Gastroesophageal sphincter (tissue), 4 donors: ENCODE measurements at places on chromosomes 13 and 19.

DNA sequence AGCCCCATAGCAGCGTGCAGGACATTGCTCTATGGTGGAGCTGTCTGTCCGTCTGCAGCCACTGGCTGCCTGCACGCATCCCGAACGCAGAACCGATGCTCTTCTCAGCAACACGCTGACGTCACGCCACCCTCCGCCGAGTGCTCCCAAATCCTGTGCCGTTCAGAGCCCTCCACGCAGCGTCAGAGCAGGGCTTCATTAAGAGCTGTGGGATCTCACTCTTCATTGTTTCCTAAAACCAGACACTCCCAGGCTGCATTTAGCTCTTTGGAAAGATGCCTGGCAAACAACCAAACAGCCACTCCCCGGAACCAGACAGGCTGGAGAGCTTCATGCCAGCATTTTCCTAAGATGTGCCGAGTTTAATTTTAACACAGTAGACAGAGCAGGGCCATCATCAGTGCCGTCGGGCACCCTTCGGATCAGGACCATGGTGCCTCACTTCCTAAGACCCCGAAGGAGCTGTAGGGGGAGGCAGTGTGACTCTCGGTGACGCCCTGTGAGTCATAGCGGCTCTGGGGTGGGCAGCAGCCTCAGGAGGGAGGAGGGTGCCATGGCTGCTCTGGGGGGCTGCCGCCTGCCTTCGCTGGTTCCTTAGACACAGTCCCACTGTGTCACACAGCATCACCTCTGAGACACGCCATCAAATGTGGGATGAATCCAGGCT, 131.5 kb upstream of the MCF2L start:
- ATAC-seq, result no peak

- no peak for ATAC-seq
These were observed 6.5 kb upstream of the METTL21C start for GRCh38 chr13:102701331-102701730.

GRCh38 chr13:27126859-27127258, 44.8 kb downstream of the USP12 start:
- ATAC-seq, result no peak

DNA sequence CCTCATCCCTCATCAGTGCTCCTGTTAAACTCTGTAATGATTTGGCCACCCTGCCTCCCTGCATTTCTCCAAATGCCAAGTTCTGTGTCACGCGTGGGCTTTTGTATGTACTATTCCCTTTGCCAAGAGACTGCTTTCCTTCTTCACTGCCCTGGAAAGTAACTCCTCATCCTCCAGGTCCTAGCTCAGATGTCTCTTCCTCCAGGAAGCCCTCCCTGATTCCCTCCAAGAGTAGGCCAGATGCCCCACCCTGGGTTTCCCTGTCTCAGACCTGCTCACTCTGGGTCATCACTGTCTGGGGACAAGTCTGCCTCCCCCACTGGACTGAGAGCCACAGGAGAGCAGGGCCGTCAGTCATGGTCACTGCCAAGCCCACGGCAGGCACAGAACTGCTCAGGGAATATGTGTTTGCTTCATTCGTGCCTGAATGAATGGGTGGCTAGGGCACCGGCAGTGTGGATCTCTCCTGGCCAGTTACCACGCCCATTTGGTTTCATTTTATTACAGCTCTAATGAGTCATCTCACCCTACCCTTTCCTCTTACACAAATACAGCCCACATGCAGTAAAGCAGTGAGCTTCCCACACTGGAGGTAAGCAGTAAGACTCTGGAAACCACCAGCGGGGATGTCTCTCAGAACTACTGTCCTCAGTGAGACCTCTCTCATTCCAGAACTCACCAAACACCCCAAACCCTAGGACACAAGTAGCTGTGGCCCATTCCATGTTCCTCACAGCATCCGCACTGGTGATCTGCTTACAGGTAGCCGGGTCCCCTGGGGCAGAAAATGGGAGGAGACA, 12.1 kb upstream of the GPR4 start:
- peak; percentile 52 for ATAC-seq

DNA sequence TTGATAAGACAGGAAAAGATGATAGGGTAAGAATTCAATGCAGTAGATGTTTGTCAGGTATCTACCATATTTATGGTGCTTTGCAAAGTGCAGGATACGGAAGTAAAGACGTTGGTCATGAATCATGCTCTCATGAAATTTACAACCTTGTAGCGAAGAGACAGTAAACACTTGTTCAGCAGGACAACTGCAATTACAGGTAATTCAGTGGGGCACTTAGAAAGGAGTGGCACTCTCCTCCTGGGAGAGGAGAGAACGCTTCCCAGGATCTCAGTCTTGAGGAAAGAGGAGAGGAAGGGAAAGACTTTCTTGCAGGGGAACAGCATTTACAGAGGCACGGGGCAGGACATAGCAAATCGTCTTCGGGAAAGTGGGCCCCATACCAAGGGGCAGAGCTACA, 46.4 kb downstream of the SOX1 start:
- ATAC-seq, result no peak

DNA sequence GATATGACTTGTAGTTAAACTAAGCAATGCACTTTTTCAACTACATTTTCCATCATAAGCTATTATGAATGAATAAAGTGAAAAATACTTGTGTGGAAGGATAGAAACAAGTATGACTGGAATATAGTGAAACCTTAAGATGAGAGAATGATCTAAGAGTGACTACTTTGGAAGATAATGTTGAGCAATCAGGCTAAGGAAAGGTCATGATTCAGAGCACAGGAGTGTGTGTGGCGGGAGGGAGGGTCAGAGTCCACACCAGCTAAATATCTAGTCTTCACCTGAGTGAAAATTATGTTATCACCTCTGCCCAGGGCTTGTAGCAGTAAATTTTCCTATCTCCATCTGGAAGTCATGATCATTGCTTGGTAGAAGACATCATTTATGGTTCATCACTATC, 833.4 kb upstream of the ATXN8OS start:
- no peak for ATAC-seq

DNA sequence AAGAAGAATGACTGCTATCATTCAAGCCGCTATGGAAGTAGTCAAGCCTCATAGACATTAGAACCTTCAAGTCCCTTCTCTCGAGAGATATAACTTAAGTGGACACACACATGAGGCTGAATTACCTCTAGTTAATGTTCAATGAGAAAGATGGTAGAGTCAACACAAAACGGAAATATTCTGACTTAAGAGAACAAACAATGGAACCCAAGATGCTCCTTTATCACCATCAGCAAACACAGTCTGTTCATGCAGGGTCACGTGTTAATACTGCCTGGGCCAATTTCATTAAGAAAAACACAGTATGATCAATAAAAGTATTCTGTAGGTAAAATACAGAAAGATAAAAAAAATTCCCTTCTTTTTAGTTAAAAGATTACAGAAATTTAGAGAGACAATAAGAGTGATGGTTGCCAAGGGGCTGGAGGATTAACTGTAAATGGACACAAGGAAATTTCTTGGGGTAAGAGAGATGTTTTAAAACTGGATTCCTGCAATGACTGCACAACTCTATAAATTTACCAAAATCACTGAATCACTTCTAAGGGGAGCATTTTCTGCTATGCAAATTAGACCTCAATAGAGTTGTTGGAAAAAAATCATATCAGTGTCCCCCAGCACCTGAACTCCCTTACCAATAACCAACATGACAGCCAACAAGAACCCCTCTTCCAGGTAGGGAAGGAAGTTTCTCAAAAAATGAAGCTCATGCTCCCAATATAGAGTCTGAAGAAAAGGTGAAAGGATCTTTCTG, 256.6 kb downstream of the ABCC4 start:
- no peak for ATAC-seq

DNA sequence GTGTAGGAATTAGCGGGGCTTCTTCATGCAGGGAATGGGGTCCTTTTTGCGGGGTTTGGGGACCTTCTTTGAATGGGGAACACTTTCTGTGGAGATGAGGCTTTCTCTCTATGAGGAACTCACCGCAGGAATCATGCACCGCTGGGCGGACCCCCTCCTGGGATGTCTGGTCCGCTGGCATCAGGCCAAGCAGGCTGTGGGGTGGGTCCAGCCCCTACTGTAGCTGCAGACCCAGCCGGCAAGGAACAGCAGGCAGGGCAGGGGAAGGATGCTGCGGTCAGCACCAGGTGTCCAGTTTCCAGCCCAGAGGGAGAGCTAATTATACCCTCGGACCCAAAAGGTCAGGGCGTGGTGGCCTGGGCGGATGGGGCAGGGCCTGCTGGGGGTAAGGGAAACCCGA, 1.8 kb downstream of the MYBPC2 start:
- no peak for ATAC-seq

DNA sequence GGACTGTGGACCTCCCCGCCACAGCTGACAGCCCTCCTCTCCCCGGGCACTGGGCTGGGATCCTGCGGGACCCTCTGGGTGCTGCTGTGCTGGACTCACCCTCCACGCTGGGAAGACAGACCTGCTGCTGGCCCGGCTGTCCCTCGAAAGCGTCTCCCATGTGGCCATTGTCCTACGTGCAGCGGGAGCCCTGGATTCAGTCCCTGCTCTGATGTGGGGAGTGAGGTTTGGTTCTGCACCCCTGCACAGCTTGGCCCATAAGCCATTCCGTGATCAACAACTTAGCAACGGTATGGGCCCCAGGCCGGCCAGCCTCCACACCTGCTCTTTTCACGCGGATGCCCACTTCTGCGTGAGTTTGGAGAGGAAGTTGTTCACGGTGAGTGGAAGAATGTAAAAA, 195.2 kb downstream of the TEX29 start:
- no peak for ATAC-seq

DNA sequence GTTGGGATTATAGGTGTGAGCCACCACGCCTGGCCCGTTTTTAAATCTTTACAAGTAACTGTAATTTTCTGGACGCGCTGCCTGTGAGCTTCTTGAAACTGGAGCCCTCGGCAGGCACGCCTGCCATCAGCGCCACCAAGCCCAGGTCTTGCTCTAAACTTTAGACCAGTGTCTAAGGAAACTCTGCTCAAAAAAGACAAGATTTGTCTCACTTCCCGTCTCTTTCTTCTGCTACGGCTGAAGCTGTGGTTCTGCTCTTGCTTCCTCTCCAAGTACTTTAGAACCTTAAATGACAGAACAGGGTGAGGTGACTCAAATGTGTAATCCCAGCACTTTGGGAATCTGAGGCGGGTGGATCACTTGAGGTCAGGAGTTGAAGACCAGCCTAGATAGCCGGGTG, 24.9 kb downstream of the RCN3 start:
- ATAC-seq, result no peak

GRCh38 chr13:100051070-100051469, 37.8 kb upstream of the PCCA start:
- no peak for ATAC-seq

DNA sequence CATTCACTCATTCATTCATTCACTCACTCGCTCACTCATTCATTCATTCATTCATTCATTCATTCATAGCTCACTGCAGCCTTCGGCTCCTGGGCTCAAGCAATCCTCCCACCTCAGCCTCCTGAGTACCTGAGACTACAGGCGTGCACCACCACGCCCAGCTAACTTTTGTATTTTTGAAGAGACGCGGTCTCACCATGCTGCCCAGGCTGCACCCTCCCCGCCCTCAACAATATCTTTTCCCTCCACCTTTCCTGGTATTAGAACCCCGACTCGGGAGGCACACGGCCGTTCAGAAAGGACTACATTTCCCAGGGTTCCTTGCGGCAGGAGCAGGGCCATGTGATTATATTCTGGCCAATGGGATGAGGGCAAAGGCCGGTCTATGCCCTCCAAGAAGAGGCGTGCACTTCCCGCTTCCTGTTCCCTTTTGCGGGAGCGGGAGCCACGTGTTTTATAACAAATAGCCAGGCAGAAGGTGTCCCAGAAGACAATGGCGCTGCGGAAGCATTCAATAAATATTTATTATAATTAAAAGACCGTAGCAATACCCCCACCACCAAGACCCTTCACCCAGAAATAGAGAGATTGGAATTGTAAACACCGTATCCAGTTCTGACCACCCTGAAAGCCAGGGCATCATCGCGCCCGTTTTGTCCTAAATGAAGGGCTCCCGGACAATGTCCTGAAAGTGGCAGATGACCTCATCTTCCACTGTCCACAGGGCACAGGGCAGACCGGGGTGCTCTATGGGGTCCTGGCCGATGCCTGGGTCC, 15.9 kb downstream of the TICAM1 start:
- peak; percentile 90 for ATAC-seq

- ATAC-seq, result peak; percentile 92
These were observed 24.8 kb downstream of the ZNF473 start for GRCh38 chr19:50050406-50051227.

DNA sequence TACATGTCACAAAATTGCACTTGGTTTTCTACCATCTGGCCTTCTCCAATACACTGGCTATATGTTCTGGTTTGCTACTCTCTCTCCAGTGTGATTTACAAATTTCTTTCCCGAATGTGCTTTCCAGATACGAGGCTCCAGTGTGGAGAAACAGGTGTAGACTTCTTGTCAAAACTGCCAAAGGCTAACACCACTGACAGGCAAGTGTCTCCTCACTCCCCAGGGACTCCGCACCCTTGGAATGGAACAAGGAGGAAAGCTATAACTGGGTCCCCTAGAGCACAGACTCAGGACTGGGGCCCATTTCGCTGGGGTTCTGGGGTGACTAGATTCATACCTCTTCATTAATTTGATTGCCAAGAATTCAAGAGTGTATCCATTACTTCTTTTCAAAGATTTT, 161.8 kb downstream of the FOXO1 start:
- ATAC-seq, result no peak

- ATAC-seq, result no peak
These were observed 235.6 kb upstream of the SOX21 start for GRCh38 chr13:94947965-94948371.

DNA sequence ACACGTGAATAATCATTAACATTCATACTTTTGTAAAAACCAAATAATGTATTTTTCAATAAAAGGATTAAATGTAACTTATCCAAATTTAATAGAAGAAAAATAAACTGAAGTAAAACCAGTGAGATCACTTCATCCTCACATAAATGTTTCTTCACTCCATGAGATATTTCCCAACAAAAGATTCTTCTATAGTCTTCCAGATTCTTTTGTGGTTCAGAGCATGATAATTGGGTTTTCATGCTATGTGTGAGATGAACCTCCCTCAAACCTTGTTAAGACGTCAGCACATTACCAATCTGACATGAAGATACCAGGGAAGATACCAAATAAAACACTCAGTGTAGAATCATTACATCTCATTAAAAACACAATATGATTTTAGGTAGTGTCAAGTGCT, 62.9 kb upstream of the OXGR1 start:
- ATAC-seq, result no peak

- no peak for ATAC-seq
These were observed 108.3 kb downstream of the POSTN start for GRCh38 chr13:37490176-37490779.
